Cerebellar cortex (tissue), 1 donor: ENCODE measurements at places on chromosomes 4 and X.

- no peak for DNase-seq
Observed at GRCh38 chrX:65587616-65588526, 53.3 kb upstream of the LAS1L start.

DNA sequence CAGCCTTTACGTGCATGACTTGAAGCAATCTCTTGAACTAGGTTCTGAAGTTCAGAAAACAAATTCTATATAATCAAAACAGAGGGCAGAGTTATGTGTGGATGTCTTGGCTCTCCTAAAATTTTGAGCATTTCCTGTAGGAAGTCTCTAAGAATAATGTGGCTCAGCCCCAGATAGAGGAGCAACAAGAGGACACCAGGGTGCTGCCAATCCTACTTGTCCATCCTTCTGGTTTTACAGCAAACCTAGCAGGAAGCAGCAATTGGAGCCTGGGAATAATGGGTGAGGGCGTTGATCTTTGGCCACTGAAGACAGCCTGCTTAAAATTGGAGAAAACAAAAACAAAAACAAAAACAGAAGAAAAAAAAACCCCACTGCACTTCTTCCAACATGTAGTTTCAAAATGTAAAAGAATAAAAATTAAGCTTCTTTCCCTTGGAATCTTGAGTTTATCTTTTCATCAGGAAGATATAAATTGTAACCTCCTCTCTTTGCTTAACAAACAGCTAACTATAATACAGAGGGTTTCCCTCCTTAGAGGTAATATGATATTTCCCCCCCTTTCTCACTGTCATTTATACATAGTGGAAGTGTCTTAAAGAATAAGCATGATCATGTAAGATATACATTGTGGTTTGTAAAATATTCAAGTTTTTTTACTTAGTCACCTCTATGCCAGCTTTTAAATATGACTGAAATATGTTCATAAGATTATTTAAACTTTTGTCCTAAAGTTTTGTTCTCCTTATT lies 130.6 kb downstream of the FBXO8 start:
- DNase-seq, result no peak

DNA sequence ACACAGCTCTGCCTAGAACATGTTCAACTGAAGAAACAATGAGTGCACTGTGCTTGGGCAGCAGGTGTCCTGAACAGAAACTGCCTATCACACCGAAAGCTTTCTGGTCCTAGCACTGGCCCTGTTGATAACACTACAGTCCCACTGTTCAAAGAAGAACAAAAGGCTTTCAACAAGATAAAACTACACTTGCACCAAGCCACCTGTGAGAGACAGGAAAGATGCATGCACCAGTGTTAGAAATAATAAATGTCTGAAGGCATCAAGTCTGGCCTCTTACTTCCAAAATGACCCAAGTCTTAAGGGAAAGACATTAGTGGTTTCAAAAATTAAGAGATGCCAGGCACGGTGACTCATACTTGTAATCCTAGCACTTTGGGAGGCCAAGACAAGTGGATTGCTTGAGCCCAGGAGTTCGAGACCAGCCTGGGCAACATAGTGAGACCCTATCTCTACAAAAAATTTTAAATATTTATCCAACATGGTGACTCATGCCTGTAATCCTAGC lies 68.7 kb downstream of the APBB2 start:
- no peak for DNase-seq

- no peak for DNase-seq
Observed at GRCh38 chrX:150489359-150490015, 78.9 kb upstream of the MTM1 start.

- no peak for DNase-seq
Observed at GRCh38 chr4:66062044-66062443, 391.8 kb upstream of the EPHA5 start.

DNA sequence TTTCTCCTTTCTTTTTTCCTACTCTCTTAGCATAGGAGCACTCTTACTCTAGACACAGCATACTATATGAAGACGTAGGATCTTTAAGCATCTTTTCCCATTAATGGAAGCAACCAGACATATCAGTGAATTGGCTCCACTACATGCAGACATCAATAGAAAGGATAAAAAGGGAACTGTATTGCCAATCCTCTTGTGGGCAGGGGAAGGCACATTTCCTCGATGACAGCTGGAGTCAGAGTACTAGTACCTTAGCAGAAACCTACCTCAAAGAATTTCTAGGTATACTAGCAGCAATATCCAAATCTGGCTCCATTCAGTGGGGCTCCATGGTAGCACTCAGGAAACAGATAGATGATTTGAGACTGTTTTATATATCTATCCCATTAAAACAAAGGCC lies 20.1 kb downstream of the CYBB start:
- DNase-seq, result no peak

- no peak for DNase-seq
Observed at GRCh38 chrX:31609130-31609529, 537.3 kb upstream of the FTHL17 start.

- DNase-seq, result no peak
Observed at GRCh38 chr4:14853176-14853943, 148.9 kb upstream of the CPEB2 start.

GRCh38 chr4:34279011-34279410 lies 1965.3 kb downstream of the ARAP2 start:
- DNase-seq, result no peak

GRCh38 chrX:130110379-130111219 lies at the start of gene ELF4:
Gene ELF4 (minus strand): TSS chrX:130110497. CDS start chrX:130081330, 29,167 bp downstream.
- no peak for DNase-seq

DNA sequence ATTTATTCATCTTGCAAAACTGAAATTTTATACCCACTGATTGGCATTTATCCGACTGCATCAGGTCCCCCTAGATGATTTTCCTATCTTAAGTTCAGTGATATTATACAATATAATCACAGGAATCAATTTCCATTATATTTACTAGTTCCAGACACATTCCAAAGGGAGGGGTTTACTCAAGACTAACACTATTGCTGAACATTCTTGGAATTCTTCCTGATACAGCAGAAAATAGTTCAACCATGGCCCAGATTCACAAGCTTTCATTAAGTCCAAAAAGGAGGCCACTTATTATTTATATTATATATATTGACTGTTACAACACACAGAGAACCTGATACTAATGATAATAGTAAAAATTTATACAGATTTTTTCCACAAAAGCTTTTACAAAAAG lies 2353.6 kb downstream of the PCDH7 start:
- no peak for DNase-seq

DNA sequence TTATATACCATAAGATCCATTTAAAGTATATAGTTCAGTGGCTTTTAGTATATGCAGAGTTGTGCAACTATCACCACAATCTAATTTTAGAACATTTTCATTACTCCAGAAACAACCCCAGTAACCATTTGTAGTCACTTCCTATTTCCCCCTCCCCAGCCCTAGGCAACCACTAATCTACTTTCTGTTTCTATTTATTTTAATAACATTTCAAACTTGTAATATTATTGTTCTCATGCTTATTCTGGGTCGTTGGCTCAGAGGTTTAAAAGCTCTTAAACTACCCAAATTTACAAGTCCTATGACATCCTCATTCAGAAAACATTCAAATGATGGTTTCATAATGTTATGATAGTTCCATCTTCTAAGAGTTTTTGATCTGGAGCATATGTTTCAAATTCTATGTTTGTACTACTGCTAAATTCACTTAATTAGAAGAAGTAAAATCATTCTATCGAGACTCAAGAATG lies 18.4 kb downstream of the XIAP start:
- DNase-seq, result no peak

DNA sequence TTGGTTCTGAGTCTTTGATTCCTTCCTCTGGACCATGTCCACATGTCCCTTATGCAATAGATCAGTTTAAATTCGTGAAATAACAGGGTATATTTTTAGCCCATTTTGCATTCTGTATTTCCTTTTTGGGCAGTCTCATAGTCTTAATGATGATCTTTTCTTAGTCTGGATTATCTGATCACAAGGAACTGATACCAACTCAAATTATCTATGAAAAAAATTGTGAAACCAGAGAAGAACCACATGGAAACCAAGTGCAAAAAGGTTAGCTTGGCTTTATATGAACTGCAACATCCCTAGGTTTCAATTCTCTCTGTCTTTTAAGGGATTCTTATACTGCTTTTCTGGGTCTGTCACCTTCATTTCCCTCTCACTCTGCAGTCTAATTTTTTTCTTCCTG lies 608.6 kb upstream of the AADAT start:
- DNase-seq, result no peak
